T-helper 1 cell (primary cell): ENCODE measurements at places on chromosomes 4 and X.

GRCh38 chr4:76066546-76066945 is 8.0 kb upstream of the ART3 start:
- no peak for DNase-seq

DNA sequence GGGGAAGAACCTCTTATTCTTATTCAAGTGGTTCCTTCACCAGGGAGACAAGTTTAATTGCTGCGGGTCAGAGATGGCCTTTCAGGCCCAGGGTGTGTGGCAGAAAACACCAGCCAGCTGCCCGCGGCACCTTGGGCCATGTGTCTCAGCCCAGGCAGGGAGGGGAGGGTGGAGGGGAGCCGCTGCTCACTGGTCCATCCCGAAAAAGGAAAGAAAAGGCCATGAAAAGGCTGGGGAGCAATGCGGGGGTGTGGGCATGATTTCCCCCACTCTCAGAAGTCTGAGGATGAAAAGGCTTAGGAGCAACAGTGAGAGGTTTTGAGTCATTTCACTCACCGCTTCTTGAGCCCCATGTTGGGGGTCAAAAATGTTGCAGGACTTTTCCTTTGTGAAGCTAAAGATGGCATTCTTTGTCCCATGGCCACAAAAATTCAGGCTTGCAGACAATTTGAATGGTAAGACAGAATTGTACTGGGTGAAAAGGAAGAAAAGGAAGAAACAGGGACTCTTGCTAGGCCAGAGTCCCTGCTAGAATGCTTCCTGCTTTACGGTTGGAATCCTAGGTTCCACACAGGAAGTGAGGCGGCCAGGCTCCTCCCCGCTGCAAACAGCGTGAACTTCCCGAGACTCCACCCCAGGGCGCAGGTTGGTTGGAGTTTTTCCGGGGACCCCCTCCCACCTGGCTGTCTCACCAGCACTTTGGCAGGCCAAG is 17.4 kb upstream of the FAM47E start:
- DNase-seq: no peak

- DNase-seq: no peak
Observed at GRCh38 chr4:186536285-186536684, 19.1 kb downstream of the MTNR1A start.

DNA sequence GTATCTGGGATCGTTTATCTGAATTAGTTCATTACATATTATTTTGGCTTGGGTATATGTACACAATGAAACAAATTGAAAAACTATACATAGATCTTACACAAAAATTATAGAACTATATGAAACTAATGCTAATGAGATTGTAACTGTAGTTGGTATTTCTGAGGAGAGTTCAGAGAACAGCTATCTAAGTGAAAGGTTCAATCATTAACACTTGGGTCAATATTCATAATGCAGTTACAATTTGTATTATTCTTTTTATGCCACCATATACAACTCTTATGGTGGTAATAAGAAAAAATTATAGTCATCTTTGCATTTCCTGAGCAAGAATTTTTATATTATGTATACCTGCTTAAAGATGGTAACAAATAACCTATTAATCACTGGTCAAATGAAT is 461.0 kb downstream of the GRXCR1 start:
- no peak for DNase-seq

DNA sequence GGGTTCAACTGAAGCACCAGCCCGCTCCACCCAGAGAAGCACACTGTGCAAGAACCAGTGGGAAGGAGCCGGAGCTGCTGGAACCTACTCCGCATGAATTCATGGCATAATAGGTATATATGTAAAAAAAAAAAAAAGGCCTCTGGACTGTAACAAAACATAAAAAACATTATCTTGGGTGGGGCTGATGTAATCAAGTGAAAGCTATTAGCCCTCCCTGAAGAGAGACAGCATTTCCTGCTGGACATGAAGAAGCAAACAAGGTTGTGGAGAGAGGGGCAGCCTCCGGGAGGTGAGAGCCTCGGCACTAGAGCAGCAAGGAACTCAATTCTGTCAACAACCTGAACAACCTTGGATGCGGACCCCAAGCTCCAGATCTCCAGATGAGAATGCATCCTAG is 50.7 kb downstream of the PLAC1 start:
- no peak for DNase-seq

- DNase-seq: no peak
Observed at GRCh38 chrX:103293118-103293517, 16.6 kb upstream of the TCEAL5 start.

GRCh38 chrX:123731258-123731986 is 1.4 kb downstream of the THOC2 start:
- no peak for DNase-seq

DNA sequence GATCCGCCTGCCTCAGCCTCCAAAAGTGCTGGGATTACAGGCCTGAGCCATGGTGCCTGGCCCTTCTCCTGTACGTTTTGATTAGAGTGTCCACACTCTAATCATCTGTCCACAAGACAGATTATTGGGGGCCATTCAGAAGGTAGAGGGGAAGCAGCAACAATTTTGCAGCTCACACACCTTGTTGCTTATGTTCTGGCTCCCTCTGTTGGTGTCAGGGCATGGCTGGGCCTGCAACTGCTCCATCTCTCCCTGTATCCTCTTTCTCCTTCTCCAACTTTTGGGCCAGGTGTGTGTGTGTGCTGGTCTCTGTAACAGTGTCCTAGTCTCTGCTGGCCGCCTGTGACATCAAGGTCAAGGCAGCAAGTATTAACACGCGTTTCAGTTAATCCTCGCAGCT is 125.5 kb upstream of the MBNL3 start:
- no peak for DNase-seq

- no peak for DNase-seq
Observed at GRCh38 chr4:182730791-182731190, 186.4 kb downstream of the DCTD start.

DNA sequence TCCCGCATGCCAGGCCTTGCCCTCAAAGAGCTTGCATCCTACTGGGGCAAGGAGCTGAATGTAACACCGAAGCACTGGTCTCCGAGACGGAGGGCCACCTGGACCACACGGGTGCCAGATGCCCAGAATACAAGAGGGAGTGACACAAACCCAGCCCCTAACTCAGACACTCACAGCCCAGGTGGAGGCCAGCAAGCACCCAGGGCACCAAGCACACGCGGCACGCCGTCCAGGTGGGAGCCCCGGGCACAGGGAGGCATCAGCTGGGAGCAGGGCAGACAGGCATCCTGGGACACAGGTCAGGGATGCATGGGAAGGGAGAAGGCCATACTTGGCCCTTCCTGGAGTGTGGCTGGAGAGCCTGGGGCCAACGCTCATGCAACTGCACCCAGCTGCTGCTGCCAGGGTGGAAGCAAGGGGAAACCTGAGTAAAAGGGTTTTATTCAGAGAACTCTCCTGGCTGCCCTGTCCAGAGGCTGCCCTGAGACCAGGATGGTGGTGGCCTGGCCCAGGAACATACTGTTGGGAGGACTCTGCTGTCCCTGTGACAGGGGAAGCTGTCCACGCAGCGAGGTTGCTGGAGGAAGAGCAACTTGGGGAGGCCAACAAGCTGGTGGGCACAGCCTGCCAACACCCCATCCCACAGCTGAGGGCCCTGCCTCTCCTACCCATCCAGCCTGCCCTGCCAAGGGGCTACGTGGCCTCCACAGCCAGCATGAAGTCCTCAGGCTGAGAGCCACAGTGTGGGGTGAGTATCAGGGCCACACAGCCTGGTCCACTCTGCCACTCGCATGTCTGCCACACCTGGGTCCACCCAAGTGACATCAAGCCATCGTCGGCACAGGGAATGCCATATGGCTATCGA is 22.2 kb upstream of the PPP2R2C start:
- no peak for DNase-seq

DNA sequence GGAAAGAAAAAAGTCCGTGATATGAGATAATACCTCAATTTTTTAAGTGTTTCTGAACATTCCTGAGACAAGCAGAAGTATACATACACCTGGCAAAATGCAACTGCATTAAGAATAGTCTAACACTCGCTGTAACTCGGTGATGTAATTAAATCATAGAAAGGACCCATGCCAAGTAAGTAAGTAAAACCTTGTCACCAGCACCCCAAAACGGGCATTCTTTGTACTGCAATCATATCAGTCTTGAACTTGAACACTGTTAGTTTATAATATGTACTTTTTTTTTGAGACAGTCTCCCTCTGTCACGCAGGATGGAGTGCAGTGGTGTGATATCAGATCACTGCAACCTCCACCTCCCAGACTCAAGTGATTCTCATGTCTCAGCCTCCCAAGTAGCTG is 47.4 kb downstream of the SMIM14 start:
- no peak for DNase-seq

GRCh38 chr4:24764345-24764744 is 31.0 kb upstream of the SOD3 start:
- no peak for DNase-seq

GRCh38 chrX:44003975-44004374 is 30.8 kb upstream of the NDP start:
- DNase-seq: no peak

DNA sequence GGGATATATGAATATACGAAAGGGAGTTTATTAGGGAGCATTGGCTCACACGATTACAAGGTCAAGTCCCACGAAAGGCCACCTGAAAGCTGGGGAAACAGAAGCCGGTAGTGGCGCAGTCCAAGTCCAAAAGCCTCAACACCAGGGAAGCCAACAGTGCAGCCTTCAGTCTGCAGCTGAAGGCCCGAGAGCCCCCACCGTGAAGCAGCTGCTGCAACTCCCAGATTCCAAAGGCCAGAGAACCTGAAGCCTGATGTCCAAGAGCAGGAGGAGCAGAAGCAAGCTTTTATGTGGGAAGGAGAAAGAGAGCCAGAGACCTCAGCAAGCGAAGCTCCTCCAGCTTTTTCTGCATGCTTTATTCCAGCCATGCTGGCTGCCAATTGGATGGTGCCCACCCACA is 275.8 kb downstream of the PTTG2 start:
- no peak for DNase-seq

GRCh38 chr4:131084997-131085396 is 1989.0 kb downstream of the C4orf33 start:
- DNase-seq: no peak

DNA sequence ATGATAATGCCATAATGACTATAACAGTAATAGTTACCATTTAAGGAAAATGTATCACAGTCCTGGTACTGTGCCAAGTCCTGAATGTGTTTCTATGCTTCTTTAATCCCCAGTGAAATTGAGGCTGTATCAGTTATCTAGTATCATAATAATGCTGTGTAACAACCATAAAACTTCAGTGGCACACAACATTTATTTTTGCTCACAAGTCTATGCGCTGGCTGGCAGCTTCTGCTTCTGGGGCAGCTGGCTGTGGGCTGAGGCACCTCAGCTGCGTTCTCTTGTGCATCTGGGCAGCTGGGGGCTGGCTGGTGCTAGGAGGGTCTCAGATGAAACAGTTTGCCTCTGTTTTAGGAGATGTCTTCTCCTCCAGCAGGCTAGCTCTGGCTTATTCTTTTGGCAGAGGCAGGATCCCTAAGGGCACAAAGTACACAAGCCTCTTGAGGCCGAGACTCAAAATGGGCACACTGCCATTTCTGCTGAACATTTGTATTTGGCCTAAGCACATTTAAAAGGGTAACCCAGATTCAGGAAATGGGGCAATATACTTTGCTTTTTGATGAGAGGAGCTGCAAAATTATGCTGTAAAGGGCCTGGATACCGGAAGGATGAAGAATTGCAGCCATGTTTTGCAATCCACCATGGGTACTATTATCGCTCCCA is 62.6 kb upstream of the DHX15 start:
- no peak for DNase-seq

DNA sequence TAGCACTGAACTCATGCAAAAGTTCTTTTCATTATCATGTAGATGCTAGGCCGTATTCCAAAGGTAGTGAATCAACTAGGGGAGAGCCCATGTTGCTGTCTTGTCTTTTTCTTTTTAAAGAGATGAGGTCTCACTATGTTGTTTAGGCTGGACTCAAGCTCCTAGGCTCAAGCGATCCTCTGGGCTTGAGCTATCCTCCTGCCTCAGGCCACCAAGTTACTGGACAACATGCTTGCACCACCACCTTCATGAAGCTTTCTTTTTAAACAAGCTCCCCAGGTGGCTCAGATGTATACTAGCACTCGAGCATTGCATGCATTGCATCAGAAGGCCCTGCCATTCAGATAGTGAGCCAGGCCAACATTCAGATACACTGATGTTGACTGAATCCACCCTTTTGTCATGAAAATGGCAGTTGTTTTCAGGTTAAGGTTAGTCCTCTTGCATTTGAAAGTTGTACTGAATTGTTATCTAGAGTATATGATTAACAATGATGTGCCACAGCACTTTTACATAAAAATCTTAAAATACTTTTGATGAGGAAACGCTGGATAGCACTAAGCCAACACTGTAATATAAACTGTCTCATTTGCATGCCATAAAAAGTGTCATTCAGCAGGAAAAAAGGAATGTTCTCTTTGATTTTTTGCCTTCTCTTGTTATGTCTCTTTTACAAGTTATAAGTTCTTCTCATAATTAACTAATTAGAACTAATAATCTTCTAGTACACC is 76.7 kb downstream of the FNIP2 start:
- DNase-seq: no peak

- no peak for DNase-seq
Observed at GRCh38 chrX:12610079-12610478, 181.1 kb upstream of the PRPS2 start.

- no peak for DNase-seq
Observed at GRCh38 chr4:173505924-173506518, 24.0 kb downstream of the HAND2 start.

- no peak for DNase-seq
Observed at GRCh38 chr4:114077610-114078009, 98.2 kb upstream of the ARSJ start.

DNA sequence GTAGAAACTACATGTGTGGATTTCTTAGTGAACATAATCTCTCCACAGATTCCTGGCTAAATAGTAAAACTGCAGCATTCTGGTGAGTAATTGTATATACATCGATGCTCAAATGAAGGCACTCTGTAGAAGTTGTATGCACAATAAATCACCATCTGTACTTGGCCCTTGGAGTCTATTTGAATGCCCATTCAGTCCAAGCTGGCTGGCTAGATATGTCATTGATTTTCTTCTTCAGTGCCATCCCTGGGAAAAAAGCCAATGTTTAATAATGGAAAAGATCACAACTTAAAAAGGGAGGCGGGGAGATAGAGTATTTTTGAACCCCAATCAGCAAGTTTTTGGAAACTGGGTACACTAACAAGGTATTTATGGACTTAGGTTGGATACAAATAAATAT is 381.0 kb upstream of the TEX13C start:
- DNase-seq: no peak

- no peak for DNase-seq
Observed at GRCh38 chr4:115315182-115315581, 201.8 kb upstream of the NDST4 start.

GRCh38 chrX:11264925-11265324 is 28.3 kb upstream of the AMELX start:
- DNase-seq: no peak

GRCh38 chrX:106862972-106863688 is 40.0 kb downstream of the RIPPLY1 start:
- peak; percentile 10 for DNase-seq

DNA sequence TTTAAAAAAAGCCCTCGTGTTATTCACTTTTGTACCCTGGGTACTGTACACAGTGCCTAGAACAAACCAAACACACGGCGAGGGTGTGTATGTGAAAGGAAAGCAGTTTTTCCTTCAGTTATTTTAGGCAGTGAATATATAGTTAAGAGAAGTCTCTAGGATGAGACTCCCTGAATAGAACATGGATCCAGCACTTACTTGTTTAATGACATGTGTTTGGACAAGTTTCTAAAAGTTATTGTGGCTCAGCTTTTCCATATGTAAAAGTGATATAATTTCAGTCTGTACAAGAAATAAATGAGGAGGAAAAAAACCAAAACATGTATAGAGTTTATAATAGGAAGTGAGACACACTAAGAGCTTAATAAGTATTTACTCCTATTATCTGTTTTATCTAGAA is 273.2 kb downstream of the ADGRL3 start:
- no peak for DNase-seq
